ENCODE measurements at places on chromosomes 4 and X. TPM values are rescaled to one million over a fixed set of nuclear protein-coding genes. Genes with fewer than 3 reads are reported as not detected.

- no peak overlapping the region for H3K27ac ChIP-seq
- H3K4me1 ChIP-seq = no peaks in the 10 kb centered on the region
- H3K27me3 ChIP-seq = no peaks in the 10 kb centered on the region
Observed at GRCh38 chrX:136220540-136220939, 30.7 kb downstream of the MAP7D3 start.

- no peaks in the 10 kb centered on the region for H3K36me3 ChIP-seq
- no peaks in the 10 kb centered on the region for H3K27me3 ChIP-seq
- no peaks in the 10 kb centered on the region for H3K4me1 ChIP-seq
- no peak overlapping the region for H3K4me3 ChIP-seq
Observed at GRCh38 chr4:132218406-132218805, 930.7 kb upstream of the PCDH10 start.

GRCh38 chr4:25533256-25533655 is 122.4 kb upstream of the SLC34A2 start:
- H3K4me1 ChIP-seq = no peaks in the 10 kb centered on the region
- no peaks in the 10 kb centered on the region for H3K36me3 ChIP-seq
- no peak for DNase-seq
- no peak overlapping the region for H3K4me3 ChIP-seq
- H3K27ac ChIP-seq = no peak overlapping the region

- DNase-seq = no peak
- no peak overlapping the region for H3K4me3 ChIP-seq
- no peaks in the 10 kb centered on the region for H3K27me3 ChIP-seq
- H3K36me3 ChIP-seq = no peaks in the 10 kb centered on the region
- H3K4me1 ChIP-seq = no peaks in the 10 kb centered on the region
Observed at GRCh38 chr4:147965056-147965455, 233.2 kb downstream of the ARHGAP10 start.

DNA sequence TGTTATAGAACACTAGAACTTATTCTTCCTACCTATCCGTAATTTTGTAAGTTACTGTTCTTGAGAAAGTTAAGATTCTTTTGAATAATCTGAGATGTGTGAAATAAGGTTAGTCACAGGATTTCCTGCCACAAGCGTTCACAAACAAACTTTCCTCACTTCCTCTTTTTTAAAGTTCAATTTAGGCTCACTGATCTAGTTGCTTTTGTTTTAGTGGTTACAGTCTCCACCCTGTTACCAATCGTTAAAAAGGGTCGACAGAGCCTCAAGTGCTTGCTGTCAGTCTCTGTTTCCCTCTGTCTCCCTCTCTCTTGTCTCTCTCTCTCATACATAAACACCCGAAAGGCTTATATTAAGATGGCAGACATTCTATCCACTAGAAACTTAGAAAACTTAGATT is 35.9 kb upstream of the STK26 start:
- H3K4me1 ChIP-seq = peaks cover 4% of the 10 kb centered on the region
- H3K27ac ChIP-seq = no peak overlapping the region
- no peaks in the 10 kb centered on the region for H3K36me3 ChIP-seq

Gene GABRG1
- total RNA-seq = 0.05 TPM

- H3K27me3 ChIP-seq = no peaks in the 10 kb centered on the region
- H3K4me1 ChIP-seq = no peaks in the 10 kb centered on the region
- no peaks in the 10 kb centered on the region for H3K36me3 ChIP-seq
- H3K4me3 ChIP-seq = no peak overlapping the region
- no peak for DNase-seq
Observed at GRCh38 chrX:38982843-38983242, 181.6 kb downstream of the MID1IP1 start.

DNA sequence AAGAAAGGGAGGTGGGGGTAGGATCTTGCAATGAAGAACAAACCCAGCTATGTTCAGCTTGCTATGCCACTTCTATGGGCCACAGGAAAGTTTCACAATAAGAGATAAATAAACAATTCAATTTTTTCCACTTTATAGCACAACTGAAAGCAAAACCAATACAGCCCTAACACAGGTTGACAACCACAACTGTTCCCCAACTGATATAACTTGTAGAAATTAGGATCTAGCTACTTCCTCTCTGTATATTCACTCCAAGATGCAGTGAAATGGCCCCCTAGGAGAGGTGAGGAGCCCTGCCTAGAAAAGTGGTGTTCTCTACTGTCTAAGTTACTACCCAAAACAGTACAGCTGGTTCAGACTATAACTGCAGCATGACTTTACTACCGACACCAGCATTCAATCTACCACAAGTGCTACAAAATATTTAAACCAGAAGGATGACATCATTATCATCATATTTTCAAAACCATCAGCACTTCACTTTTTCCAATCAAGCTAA is 77.0 kb downstream of the FBXW7 start:
- H3K27me3 ChIP-seq = no peaks in the 10 kb centered on the region
- no peaks in the 10 kb centered on the region for H3K4me1 ChIP-seq
- no peaks in the 10 kb centered on the region for H3K36me3 ChIP-seq
- no peak overlapping the region for H3K27ac ChIP-seq
- no peak for DNase-seq

GRCh38 chrX:123155327-123155726 is 28.8 kb upstream of the GRIA3 start:
- H3K36me3 ChIP-seq = no peaks in the 10 kb centered on the region
- DNase-seq = no peak
- H3K27ac ChIP-seq = no peak overlapping the region

DNA sequence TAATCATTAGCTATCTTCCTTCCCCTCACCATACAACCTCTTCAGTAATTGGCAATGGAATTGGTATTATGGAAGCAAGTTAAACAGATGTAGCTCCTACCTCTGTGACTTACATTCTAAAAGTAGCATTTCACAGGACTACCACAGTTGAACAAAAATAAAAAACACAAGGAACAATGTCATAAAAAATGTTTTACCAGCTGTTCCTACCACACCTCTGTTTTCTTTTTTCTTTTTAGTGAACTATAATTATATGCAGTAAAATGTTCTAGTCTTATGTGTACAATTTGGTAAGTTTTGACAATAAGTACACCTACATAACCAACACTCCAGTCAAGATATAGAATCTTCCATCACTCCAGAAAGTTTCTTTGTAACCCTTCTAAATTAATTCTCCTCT is 54.1 kb upstream of the GEMIN8 start:
- H3K36me3 ChIP-seq = no peaks in the 10 kb centered on the region
- DNase-seq = no peak

DNA sequence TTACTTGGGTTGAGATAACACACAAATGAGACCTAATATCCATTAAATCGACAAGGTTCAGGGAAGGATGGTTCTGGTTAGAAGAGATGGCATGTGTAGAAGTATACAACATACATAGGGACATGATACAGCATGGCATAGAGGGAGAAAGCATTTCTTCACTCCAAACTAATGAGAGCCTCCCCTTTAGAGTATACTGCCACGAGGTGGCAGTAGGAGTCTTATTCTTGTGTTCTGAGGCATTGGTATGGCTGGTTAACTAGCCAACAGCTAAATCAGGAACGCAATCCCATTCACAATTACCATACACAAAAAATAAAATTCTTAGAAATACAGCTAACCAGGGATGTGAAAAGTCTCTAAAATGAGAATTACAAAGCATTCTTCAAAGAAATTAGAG is 29.1 kb upstream of the TRO start:
- DNase-seq = peak; percentile 60

GRCh38 chr4:86630629-86631028 is 36.5 kb downstream of the PTPN13 start:
- peaks cover 26% of the 10 kb centered on the region for H3K36me3 ChIP-seq
- DNase-seq = no peak
- peaks cover 14% of the 10 kb centered on the region for H3K4me1 ChIP-seq
- peak overlapping the region; percentile 19 for H3K27ac ChIP-seq
- H3K27me3 ChIP-seq = no peaks in the 10 kb centered on the region

DNA sequence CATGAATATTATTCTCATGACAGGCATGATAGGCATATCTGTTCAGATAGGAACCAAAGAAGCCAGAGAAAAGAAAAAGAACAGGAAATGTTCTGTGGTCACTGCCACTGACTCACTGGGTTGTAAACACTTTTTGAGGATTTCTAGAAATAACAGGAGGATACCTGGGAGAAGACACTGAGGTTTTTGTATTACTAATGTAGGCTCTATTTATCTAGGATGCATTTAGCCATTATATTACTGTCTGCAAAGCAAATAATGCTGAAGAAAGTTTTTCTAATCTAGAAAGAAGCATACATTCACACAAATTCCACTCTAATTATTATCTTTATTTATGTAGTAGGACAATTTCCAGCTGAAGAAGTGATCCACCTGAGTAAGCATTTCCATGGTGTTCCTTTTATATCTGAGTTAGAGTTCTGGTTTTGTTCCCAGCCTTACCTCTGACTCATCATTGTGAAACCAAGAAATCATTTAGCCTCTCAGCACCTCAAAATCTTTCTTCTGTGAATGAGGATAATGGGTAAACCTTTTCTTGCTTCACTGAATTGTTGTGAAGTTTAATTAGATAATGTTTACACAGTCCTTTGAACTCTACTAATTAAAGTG is 40.2 kb upstream of the EPGN start:
- no peak overlapping the region for H3K4me3 ChIP-seq
- no peaks in the 10 kb centered on the region for H3K36me3 ChIP-seq
- DNase-seq = no peak
- H3K27ac ChIP-seq = no peak overlapping the region
- no peaks in the 10 kb centered on the region for H3K27me3 ChIP-seq

Gene CXCL5
- total RNA-seq = 11.1 TPM

- peak; percentile 54 for DNase-seq
- peaks cover 28% of the 10 kb centered on the region for H3K36me3 ChIP-seq
- H3K4me1 ChIP-seq = peaks cover 5% of the 10 kb centered on the region
- H3K27ac ChIP-seq = no peak overlapping the region
Observed at GRCh38 chr4:4423706-4424498, 37.0 kb downstream of the NSG1 start.

- H3K27ac ChIP-seq = no peak overlapping the region
- H3K4me1 ChIP-seq = no peaks in the 10 kb centered on the region
Observed at GRCh38 chr4:38534344-38535045, 129.5 kb upstream of the KLF3 start.

GRCh38 chrX:314781-315595 is 3.6 kb downstream of the GTPBP6 start:
- H3K4me3 ChIP-seq = no peak overlapping the region
- DNase-seq = no peak
- peaks cover 41% of the 10 kb centered on the region for H3K36me3 ChIP-seq
- H3K4me1 ChIP-seq = no peaks in the 10 kb centered on the region
- no peak overlapping the region for H3K27ac ChIP-seq

- H3K27me3 ChIP-seq = no peaks in the 10 kb centered on the region
- no peak overlapping the region for H3K27ac ChIP-seq
- H3K36me3 ChIP-seq = no peaks in the 10 kb centered on the region
- DNase-seq = no peak
- no peaks in the 10 kb centered on the region for H3K4me1 ChIP-seq
- no peak overlapping the region for H3K4me3 ChIP-seq
Observed at GRCh38 chr4:174935607-174936006, 17.4 kb downstream of the ADAM29 start.

DNA sequence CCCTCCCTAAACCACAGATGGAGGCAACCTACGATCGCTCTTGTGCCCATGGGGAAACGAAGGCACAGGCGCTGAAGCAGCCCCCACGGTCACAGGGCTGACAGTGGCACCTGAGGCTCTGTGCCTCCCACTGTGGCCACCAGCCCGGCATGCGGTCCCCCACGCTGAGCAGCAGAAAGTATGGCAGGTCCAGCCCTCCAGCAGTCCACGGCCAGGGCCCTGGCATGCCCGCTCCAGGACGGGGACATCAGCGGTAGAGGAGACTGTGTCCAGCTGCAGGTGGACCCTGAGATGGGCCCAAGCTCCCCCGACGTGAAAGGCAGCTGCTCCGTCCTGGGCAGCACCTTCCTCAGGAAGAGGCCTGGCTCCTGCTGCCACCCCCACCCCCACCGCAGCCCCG is 61.2 kb downstream of the FAM53A start:
- DNase-seq = no peak
- H3K27ac ChIP-seq = no peak overlapping the region
- H3K27me3 ChIP-seq = no peaks in the 10 kb centered on the region
- H3K36me3 ChIP-seq = no peaks in the 10 kb centered on the region
- H3K4me3 ChIP-seq = no peak overlapping the region

DNA sequence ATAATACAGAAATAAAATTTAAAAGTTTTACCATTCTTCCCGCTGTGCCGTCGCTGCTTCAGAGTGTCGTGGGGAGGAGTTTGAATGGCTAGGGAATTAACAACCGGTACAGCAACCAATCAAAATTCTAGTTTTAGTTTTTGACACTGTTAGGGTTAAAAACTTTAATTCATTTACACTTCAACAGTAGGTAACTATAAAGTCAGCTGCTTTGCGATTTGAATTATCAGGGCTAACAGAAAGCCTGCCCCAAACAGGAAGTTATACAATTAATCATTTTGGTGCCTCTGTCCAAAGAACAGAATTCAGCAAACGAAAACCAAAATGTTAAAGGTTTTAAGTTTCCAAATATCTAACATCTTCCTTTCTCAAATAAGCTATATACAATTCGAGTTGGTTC is 2.3 kb downstream of the HNRNPD start:
- H3K4me1 ChIP-seq = no peaks in the 10 kb centered on the region
- no peak for DNase-seq
- peak overlapping the region; percentile 99 for H3K4me3 ChIP-seq
- H3K36me3 ChIP-seq = peaks cover 58% of the 10 kb centered on the region

DNA sequence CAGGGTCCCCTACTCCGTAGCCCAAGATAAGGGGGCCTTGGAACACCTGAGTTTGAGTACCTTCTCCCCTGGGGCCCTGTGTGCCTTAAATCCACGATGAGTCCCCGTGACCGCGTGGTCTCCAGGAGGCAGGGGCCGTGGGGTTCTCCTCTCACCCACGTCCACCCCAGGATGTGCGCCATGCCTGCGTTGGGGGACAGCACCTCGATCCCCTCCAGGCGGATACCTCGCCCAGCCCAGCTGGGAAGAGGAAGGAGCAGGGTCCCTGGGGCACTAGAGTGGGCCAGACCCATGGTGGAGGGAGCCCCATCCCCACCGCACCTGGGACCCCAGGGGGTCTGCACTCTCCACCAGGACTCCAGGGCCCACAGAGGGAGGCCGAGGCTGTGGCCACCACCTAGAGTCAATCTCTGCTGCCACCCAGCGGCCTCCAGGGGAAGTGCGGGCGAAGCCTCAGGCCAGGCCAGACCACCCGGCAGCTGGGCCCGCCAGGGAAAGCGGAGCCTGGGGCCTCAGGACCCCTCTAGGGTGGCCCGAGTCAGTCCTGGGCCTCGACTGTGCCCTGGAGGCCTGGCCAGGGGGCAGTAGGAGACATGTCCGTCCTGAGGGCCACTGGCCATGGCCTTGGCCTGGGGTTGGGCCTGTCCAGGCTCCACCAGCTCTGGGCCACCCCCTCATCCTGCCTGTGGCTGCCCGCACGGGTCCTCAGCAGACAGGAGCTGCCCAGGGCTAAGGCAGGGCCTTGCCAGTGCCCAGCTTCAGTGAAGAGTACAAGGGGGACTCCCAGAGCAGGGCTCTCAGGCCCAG is 55.0 kb downstream of the FAM53A start:
- no peaks in the 10 kb centered on the region for H3K27me3 ChIP-seq
- H3K27ac ChIP-seq = no peak overlapping the region
- H3K4me3 ChIP-seq = no peak overlapping the region

Gene NIPAL1
- total RNA-seq = 5.5 TPM

GRCh38 chr4:85776579-85776978 is 301.6 kb downstream of the ARHGAP24 start:
- H3K4me3 ChIP-seq = peak overlapping the region; percentile 56
- H3K36me3 ChIP-seq = peaks cover 4% of the 10 kb centered on the region
- H3K4me1 ChIP-seq = peaks cover 12% of the 10 kb centered on the region
- DNase-seq = no peak
- H3K27ac ChIP-seq = no peak overlapping the region
- no peaks in the 10 kb centered on the region for H3K27me3 ChIP-seq

Measured in endodermal cell (in vitro differentiated cells).